ENCODE measurements at places on chromosomes 16 and 17. TPM values are rescaled to one million over a fixed set of nuclear protein-coding genes. Genes with fewer than 3 reads are reported as not detected.

DNA sequence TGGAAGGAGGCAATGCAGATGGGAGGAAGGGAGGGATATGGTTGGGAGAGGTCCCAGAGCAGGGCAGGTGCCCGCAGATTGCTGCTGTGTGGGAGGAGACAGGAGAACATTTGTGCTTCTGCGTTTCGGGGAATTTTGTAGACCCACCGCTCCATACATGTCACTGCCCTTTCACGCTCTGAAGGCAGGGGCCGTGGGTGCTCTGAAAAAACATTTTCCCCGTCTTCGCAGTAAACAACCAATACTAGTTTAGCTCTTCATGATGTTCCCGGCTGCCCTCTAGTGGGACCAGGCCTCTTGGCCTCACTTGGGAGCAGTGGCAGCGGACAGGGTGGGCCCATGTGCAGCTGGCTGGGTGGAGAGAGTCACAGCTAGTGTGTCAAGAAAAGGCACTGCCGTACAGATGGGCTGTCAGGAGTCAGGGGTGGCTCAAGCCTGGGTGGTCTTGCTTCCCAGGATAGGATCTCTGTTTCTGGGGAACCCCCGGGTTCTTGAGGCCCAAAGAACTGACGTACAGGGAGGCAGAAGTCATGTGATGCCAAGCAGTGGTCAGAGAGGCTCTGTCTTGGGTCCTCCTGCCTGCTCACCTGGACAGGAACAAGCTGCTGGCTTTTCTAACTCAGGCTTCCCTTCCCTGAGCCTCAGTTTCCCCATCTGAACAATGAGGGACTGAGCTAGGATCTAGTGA, 46.5 kb upstream of the CPNE2 start:
- DNase-seq: peak; percentile 24

The DOC2A gene
- total RNA-seq: not detected

The KRT33B gene
- not detected for total RNA-seq

DNA sequence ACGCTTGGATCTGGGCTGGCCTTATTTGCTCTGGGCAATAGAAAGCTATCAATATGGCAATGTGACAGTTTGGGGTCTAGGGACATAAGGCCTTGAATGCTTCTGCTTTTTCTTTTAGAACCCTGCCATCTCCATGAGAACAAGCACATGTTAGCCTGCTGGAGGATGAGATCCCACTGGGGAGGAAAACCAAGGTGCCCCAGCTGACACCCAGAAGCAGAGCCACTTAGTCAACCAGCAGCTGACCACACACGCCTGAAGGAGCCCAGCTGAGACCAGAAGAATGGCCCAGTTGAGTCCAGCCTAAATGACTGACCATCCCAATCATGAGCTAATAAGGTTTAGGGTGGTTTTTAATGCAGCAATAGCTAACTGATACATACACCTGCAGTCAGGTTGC, 171.2 kb downstream of the AHSP start:
- no peak for DNase-seq

The PCGF2 gene
- 11.8 TPM for total RNA-seq

DNA sequence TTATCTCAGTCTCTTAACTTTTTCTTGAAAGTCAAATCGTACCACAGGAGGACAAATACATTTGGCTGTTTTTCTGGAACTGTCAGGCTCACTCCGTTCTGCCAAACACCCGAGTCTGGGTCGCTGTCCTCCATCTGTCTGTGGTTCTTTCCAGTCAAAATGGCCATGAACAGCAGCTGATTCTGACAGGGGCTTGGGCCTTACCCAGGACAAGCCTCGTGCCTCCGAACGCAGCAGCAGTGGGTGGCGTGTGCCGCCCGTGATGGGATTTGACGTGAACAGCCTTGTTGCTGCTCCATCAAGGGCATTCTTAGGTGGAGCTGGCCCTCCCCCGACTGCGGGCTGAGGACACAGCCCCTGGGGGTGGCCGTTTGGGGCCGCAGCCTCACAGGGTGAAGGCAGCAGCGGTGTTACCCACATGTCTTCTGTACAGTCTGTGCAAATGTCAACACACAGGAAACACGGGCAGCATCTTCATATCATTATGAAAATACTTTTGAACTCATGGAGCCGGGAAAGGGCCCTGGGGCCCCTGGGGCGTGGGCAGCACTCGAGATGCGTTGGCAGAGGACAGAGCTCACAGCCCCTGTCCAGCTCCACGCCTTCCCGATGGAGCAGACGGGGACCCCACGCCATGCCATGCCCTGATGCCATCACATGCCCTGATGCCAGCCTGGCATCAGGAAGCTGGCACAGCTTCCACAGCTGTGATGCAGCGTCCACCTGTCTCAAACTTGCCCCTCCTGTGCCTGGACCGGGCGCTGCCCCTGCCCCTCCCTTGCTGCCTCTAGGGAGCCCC, 8.6 kb upstream of the ACSF3 start:
- DNase-seq: no peak

DNA sequence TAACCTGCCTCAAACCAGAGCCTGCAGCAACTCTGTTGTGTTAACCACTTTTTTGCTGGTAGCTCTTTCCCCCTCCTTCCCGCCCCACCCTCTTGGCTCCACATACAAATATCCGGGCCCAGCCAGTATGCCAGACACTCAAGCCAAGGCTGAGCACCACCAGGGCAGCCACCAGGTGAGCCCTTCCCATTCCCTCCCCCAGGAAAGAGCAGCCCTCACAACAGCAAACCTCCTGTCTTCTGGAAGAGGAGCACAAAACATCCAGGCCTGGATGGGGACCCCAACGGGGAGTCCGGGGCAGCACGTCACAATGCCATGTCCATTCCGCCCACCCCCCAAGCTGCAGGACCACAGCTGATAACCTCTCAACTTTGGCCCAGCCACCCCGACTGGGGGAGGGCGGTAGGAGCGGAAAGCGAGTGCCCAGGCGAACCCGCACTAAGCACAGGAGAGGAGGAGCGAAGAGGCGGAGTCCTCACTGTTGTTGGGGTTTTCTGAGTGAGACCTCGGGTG, 757 bp downstream of the ORMDL3 start:
- no peak for DNase-seq

GRCh38 chr16:89918453-89919347, at the start of gene MC1R:
TSS of gene MC1R (plus strand) at chr16:89918862. CDS start at chr16:89919259, 397 bp downstream.
- no peak for DNase-seq

DNA sequence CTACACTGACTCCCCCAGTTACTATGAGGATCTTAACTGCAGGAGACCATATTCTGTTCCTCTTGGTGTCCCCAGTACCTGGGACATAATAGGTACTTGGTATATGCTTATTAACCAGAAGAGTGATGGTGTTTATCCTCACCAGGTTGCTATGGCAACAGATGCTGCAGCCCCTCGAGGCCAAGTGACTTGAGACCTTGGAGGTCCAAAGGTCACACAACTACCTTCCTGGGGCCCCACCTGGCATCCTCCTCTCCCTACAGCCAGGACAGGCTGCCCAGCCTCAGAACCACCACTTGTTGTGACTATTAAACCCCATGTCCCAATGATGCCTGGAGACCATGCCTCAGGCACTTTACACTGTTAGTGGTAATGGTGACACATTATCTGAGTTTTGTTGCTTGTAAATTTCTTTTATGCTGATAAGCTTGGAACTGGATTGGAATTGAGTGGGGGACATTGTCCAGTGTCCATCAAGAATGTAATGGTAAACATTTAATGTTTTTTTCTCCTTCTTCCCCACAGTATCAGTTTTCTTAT, 189.4 kb downstream of the CCDC182 start:
- DNase-seq: no peak

The CNTNAP1 gene
- total RNA-seq: 0.29 TPM

The HAS3 gene
- 103 TPM for total RNA-seq

GRCh38 chr16:84339311-84339710, 29.0 kb upstream of the ATP2C2 start:
- DNase-seq: no peak

DNA sequence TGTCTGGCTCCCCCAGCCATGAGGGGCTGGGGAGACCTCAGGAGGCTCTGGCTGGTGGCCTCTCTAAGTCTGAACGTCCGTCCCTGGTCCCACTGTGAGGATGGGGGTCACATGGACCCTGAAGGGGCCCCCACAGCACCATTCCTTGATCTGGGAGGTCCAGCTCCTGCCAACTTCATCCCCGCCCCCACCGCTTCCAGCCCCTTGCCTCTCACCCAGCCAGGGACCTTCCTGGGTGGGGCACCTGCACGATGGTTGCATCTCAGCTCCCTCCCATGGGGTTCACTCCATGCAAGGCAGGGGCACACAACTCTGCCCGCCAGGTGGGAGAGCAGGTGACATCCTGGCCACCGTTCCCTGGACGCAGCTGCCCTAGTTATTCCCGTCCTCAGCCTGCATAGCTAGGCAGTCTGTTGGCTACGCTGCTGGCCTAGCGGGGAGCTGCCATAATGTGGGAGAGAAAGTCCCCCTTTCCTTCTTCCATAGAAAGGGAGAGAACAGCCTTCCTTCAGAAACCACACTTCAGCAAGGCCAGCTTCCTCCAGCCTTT, 217.9 kb upstream of the RPL38 start:
- DNase-seq: no peak

The KRT33A gene
- 1.9 TPM for total RNA-seq

- DNase-seq: no peak
These were observed 250.7 kb downstream of the HS3ST3A1 start for GRCh38 chr17:13351046-13351445.

The TLCD3A gene
- 20.2 TPM for total RNA-seq

DNA sequence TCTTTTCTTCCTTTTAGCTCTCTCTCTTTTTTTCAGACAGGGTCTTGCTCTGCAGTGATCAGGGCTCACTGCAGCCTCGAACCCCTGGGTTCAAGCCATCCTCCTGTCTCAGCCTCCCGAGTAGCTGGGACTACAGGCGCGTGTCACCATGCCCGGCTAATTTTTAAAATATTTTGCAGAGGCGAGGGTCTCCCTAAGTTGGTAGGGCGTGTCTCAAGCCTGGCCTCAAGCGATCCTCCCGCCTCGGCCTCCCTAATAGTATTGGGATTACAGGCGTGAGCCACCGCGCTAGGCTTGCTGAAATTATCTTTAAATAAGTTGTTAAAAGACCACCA, 797 bp upstream of the SNX11 start:
- DNase-seq: no peak

- no peak for DNase-seq
These were observed 20.9 kb downstream of the SPACA3 start for GRCh38 chr17:33012522-33013033.

DNA sequence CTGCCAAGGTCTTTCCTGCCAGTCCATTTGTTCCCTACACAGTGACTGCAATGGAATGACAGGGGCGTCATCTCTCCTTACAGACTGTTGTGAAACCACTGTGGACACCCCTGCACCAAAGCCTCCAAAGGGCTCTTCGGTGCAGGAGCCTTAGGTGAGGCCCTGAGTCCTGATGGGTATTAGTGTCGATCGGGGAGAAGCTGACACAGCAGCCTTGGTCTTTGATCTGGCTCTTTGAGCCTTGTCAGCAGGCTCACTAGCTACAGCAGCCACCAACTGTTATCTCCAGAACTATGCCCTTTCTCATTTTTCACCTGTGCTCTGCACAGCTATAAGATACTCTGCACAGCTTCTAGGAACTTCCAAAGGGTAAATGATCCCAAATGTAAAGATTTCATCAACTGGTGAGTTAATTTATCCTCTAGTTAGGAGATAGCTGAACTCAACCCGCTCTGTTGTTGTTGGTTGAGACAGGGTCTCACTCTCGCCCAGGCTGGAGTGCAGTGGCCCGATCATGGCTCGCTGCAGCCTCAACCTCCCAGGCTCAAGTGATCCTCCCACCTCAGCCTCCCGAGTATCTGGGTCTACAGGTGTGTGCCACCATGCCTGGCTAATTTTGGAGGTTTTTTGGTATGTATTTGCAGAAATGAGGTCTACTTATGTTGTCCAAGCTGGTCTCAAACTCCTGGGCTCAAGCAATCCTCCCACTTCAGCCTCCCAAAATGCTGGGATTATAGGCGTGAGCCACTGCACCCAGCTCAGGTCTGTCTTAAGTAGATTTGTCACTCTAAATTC, 19.7 kb downstream of the G6PC1 start:
- DNase-seq: no peak

The ZNF205 gene
- 13.9 TPM for total RNA-seq

DNA sequence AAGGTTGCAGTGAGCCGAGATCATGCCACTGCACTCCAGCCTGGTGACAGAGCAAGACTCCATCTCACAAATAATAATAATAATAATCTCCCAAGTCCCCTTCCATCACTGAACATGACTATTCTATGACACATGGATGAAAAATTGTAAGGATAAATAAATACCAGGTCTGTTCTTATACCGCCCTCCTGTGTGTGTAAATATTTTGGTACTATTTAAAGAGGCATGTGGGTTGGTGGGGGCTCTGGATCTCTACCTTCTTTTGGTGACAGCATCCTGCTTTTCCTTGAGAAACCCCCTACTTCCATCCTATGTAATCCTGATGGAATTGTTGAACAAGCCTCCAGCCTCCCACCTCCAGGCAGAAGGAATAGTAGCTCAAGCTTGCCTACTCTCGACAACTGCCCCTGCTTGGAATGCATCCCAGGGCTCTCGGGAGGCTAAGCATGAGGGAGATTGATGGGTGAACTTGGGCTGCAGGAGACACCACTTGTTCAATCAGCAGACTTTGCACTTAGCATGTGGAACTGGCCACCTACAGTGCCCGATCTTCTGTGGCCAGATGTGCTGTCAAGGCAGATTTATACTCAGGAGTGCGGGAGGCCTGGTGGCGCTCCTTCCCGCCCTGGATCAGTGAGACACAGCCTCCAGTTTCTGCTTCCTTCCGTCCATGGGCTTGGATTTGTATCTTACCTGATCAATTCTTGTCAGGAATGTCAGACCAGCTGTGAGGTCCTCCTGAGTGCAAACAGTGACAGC, 287.4 kb downstream of the SLC39A11 start:
- no peak for DNase-seq
